ENCODE measurements at places on chromosomes 7 and 10. TPM values are rescaled to one million over a fixed set of nuclear protein-coding genes. Genes with fewer than 3 reads are reported as not detected.

GRCh38 chr7:140640727-140641523 lies at the start of gene DENND2A:
TSS of gene DENND2A (minus strand) at chr7:140640813. CDS start at chr7:140602397, 38,416 bp downstream.
- no peak for DNase-seq

The SPDYE11 gene
- total RNA-seq = not detected

The KCNH2 gene
- not detected for total RNA-seq

GRCh38 chr10:89078724-89079672 lies 88.4 kb downstream of the FAS start:
- DNase-seq = peak; percentile 11

DNA sequence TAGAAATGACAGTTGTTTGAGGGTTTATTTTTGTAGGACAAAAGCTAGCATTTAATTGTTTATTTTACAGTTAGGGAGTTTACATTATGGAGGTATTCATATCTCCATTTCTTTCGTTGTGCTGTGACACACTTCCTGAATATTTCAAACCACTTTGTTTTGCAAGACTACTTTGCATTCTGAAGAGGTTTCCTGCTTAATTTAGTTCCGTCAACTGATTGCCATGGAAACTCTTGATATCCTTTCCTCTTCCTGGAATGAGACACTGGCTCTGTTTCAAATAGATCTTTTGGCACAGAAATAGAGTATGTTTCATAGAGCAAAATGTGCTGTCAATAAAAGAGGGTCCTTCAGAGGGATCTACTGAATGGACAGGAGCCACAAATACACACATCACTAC lies 159.5 kb upstream of the AGR3 start:
- peak; percentile 95 for DNase-seq

GRCh38 chr7:76246804-76247389 lies 45.2 kb downstream of the SRRM3 start:
- DNase-seq = no peak

The GHITM gene
- 142 TPM for total RNA-seq

DNA sequence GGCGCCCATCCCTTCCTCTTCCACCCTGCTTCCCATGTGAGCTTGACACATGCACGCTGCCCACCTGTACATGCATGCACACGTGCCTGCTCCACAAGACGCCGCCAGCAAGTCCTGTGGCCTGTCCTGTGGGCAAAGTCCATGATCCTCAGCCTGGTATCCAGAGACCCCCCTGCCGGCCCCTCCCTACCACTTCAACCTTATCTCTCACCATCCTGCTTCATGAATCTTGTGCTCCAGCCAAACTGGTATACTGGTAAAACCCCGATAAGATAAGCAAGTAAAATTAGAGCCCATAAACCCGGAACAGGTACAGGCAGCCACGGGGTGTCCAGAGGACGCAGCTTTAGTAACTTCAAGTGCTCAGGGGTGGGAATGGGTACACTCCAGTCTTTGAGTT lies 11.8 kb upstream of the TBXAS1 start:
- no peak for DNase-seq

GRCh38 chr7:80060218-80060806 lies 74.3 kb upstream of the GNAI1 start:
- peak; percentile 53 for DNase-seq

DNA sequence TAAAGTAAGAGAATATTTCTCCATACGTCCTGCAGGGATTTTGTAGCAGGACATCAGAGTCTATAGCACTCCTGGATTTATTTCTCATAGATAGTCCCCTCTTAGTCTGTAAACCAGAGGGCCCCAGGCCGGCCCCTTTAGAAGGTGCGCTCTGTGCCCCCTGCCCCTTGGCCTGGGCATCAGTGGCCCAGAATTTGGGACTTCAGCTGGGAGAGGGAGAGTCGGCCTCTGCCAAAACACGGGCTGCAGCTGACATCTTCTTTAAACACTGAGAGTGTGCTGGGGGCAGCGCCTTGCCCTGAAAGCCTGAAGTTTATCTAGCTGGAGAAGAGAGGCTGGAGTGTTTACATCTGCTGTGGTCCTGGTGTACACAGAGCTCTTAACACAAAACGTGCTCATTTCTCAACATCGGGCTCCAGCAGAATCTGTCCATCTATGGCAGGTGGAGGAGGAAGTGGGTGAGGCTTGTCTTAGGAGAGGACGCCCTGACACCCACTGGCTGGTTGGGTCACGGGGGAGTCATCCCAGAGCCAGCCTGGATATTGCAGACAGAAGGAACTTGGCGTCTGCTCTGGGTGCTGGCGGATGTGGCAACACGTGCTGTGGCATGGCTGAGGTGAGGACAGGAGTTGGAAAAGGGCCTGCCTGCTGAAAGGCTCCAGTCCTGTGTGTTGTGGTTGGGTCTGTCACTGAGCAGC lies 5.0 kb upstream of the TACR2 start:
- no peak for DNase-seq

DNA sequence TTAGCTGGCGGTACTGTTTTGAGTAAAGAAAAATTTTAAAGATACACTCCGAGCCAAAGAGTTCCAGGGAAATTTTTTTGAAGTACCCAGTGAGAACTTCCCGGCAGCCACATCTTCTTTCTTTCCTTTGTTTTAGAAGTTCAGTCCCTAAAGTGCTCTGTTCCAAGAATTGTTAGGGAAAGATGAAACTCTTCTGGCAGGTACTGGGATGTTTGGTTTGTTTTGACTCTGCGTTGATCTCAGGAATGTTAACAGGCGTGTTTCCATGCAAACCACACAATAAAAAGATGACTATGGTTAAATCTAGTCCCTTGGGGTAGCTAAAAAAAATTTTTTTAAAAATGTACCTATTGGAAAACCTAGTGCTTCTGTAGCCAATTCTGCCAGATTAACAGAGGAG lies 224.7 kb upstream of the PHYHIPL start:
- peak; percentile 46 for DNase-seq

DNA sequence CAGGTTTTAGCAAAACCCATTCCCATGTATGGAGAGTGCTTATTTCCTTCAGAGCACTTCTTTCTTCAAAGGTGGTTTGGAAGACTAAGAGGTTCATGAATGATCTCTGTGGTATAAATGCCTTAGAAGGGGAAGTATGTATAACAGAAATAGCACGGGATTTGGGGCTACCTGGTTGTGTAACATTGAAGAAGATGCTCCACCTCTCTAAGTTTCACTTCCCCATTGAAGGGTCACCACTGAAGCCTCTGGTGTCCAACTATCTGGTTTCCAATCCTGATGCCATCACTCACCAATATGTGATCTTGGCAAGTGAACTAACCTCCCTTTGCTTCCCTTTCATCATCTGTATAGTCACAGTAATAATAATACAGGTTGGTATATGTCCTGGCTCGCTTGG lies 37.2 kb downstream of the CYCS start:
- no peak for DNase-seq

The OR9A2 gene
- not detected for total RNA-seq

- no peak for DNase-seq
These were observed 93.5 kb downstream of the CREM start for GRCh38 chr10:35219891-35220890.

GRCh38 chr10:42932735-42933447 lies 144.0 kb upstream of the RET start:
- no peak for DNase-seq

DNA sequence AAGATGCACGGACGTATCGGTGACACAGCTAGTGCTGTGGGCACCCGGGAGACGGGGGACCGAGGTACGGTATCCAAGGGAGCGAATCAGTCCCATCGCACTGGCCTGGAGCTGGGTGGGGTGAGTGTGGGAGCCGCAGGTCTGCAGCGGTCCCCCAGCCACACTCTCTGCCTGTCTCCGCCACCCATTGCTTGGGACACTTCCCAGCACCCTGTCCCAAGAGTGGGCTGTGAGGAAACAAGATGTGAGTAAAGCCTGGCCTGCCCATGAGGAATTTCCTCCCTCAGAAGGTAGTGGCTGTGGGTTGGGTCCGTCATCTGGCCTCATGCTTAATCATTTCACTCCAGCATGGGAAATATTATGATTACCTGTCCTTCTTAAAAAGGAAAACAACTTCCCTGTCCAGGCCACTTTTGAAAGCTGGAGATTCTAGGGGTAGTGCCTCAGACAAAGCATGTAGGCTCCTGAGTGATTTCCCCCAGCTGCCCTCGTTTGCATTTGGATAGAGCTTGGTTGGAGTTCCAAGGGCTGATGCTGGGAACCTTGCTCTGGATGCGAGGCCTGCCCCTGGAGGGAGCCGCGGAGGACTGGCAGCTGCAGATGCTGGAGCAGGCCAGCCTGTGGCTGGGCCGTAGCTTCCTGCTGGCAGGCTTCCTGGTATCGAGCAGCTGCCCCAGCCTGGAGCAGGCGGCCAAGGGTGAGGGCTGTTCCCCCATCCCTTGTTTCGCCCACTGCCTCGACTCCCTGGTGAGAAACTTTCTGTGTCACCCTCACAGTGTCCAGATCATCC lies 6.2 kb upstream of the ACTR3C start:
- no peak for DNase-seq

The ADIRF gene
- 133 TPM for total RNA-seq

- no peak for DNase-seq
These were observed 124.3 kb upstream of the CACNA2D1 start for GRCh38 chr7:82567841-82568240.

DNA sequence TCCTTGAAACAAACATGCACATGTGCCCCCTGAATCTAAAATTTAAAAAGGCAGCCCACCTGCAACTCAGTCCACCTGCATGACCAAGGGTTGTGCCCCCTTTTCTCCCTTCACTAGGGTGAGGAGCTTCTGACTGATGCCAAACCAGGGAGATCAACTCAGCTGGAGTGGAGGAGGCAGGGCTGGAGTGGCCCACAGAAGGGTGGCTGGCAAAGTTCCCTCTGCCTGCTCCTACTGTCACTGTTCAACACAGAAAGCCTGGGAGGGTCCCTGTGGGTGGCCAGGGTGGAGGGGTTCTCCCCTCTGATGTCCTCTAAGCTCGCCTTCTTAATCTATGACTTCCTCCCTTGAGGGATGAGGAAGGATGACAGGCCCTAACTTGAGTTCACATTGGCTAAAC lies 55.7 kb upstream of the ANTXRL start:
- DNase-seq = no peak

DNA sequence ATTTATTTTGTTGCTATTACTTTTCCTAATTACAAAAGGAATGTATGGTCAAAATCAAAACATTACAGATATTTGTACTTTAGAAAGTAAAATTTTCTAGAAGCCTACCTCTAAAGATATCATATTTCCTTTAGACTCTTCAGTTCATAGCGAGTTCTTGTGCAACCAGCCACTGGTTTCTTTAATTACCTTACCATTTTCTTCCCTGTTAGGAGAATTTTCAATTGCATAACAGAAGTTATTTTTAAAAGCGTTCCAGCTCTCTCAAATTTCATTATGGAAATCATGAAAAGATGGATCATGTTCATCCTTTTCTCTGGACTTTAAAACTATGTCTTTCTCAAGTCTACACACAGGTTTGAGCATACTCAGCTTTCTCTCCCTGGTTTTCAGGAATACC lies 5.0 kb upstream of the TRUB1 start:
- DNase-seq = no peak

The BAG3 gene
- total RNA-seq = 108 TPM

The IDI2 gene
- not detected for total RNA-seq

GRCh38 chr10:60820093-60820754 lies 41.9 kb downstream of the CDK1 start:
- peak; percentile 63 for DNase-seq

GRCh38 chr10:98249134-98249533 lies 18.9 kb downstream of the LOXL4 start:
- no peak for DNase-seq

DNA sequence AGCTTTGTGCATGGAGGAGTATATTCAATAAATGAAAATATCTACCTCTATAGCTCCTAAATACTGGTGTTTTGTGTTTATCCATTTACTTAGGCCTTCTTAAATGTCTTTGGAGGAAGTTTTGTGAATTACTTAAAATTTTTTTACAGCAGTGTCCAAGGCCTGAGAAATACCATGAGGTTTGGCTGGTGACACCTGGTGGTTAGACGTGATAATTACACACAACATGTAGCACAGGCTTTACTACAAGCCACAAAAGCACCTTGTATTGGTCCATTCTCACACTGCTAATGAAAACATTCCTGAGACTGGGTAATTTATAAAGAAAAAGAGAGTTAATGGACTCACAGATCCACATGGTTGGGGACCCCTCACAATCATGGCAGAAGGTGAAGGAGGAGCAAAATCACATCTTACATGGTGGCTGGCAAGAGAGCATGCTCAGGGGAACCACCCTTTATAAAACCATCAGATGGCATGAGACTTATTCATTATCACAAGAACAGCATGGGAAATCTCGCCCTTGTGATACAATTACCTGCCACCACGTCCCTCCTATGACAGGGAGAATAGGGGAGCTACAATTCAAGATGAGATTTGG lies 20.6 kb downstream of the HYAL4 start:
- peak; percentile 49 for DNase-seq

DNA sequence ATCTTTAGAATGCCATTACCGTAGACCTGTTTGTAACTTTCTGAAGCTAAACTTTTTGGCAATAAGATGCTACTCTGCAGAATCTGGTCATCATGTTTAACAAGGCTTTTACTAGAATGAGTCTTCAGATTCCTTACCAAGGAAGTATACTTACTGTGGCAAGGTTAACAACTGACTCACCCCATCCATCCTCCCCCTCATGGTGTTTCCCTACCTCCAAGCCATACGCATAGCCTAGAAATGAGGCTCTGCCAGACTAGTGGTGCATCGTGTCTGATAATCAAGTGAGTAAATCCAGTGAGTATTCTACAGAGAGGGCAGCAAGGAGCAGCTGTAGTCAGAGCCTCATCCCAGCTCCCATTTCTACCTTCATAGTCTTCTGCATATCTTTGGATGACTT lies 223.6 kb downstream of the IPMK start:
- DNase-seq = peak; percentile 94

The GPR146 gene
- total RNA-seq = 0.96 TPM

The ODAD2 gene
- 20.1 TPM for total RNA-seq

GRCh38 chr10:19788075-19788686 lies 28.1 kb upstream of the PLXDC2 start:
- DNase-seq = peak; percentile 25

DNA sequence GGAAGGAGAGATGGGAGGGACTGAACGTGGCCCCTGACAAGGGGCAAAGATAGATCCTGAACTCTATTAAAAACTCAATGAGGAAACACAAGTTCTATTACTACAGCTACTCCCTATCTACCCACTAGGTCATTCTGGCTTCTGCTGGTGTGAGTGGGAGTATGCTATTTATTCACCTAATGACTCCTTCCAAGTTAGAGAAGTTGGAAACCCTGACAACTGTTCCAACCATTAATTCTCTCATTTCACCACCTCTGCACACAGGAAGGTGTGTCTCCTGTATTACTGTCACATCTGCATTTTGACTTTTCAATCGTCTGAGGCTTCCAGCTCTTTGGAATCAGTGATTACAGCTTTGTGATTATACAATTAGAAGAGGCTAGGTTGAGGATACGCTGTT lies 169.4 kb upstream of the ADO start:
- DNase-seq = no peak

The ACTL6B gene
- not detected for total RNA-seq

The TLX1 gene
- total RNA-seq = not detected

The TMEM120A gene
- total RNA-seq = 46.3 TPM

The ANXA8 gene
- 1.1 TPM for total RNA-seq

The ATOH7 gene
- total RNA-seq = not detected

DNA sequence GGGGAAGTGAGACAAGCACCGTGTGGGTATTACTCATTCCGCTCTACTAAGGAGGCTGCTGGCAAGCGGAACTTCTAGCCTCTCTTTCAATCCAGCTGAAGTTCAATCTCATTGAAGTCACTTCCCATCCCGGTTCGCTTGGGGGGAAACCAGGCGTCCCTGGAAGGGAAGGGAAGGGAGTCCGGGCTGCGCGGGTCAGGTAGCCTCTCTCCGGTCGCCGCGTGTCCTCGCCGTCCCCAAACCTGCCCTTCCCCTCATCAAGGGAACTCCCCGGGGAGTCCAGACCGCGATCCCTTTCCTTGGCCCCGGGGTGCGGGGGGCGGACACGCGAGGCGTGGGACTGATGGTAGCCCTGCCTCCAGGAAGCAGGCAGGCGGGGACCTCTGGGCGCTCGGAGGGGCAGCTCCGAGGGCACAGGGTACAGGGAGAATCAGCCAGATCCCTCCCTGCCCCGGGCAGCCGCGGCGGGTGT lies 598 bp upstream of the ZEB1 start:
- peak; percentile 56 for DNase-seq

Data from HFFc6 (cell line).